ENCODE measurements at places on chromosomes 12 and 14.
A peak's percentile ranks its signal among the peaks of the same experiment; 100 is the strongest.

DNA sequence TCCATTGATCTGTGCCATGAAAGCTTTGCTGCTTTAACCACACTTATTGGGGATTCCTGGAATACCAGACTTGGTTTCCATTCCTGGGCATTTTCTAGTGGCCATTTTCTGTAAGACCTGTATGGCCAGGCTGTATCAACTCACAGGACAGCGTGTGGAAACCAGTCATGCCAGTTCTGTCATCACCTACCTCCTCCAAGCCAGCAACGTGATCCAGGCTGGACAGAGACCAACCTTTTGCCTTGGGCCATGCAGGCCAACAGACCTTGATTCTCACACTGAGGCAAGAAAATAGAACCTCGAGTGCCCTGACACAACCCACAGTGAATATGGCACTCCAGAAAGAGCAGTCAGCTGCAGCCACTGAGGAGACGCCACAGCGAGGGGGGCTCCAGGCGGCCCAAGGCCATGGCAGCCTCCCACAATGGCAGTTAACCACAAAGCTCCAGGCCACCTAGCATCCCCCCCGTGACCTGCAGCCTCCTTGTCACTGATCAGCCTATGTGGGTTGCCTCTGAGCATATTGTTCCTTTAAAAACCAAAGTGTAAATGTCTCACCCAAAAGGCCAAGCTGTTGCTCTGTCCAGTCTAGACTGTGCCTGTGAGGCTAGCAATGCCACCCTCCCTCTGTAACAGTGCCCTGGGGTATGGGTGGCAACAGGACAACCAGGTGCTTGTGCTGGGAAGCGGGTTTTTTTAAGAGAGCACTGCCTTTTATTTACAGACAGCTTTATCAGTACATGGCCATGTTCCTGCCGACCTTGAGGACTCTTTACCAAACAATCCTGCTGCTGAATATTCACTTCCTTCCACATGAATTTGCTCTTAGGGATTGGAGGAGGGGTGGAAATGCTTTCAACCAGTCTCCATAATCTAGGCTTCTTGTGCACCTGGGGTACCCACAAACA is 168.7 kb upstream of the HIF1A start:
- DNase-seq: no peak

- peak; percentile 37 for DNase-seq
Measured at GRCh38 chr12:101642115-101643067, 47.6 kb downstream of the MYBPC1 start.

DNA sequence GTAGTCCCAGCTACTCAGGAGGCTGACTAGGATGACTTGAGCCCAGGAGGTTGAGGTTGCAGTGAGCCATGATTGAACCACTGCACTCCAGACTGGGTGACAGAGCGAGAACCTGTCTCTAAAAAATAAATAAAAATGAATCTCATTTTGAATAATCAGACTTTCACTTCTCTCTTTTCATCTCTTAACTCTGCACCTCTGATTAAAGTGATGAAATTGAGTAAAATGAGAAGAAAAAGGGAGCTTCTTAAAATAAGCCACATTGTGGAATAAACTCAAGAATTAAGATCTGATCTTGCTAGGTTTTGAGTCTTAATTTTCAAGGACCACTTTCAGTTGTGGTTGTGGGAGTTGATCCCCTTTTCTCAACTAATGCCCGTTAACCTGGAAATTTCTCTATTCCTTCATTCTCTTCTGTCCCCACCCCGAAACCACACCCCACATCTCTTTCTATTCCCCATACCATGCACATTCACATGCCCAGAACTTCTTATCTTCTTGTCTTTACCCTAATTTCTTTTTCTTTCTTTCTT is 70.9 kb upstream of the ETV6 start:
- DNase-seq: no peak

- DNase-seq: no peak
Measured at GRCh38 chr12:103880299-103881142, 39.5 kb upstream of the NT5DC3 start.

DNA sequence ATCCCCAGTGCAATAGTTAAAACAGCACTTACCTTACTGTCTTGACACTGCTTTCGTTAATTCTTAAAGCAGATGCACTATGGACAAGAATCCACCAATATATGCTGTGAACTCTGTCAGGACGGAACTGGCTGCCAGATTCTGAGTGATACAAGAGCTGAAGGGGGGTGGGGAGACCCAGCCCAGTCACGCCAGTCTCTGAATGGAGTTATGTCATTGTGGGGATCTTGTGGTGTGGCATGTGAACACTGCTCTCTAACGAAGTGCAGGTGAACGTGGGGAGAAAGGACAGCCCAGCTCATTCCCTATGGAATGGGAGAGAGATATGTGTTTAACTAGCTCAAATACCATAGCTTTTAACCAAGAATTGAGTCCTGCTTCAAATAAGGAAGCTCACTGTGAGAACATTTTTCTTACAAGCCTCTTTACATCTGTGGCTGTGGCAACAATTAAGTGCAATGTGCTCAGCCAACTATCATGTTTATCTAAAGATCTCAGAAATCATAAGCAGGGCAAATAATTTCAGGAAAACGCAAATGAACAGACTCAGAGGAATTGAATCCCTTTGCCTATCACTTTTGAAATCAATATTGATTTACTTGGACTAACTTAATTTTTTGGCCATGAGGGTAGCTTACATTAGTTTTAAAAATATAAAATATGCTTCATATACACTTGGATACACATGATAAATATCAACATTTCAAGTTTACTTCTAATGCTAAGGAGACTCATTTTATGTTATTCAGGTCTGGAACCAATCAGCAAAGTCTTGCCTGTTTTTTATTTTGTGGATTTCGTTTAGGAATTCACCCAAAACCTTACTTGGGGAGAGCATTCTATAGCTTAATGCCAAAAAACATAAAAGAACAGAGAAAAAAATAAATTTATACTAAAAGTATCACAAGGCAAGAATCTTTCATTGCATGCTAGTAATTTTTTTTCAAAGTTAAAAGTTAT is at the start of gene LUM:
TSS of gene LUM (minus strand) at position 129 of the 960 bp plus-strand sequence. CDS start 2,515 bp downstream, outside the sequence.
- DNase-seq: no peak

Measured in liver (tissue), 10 donors.